CD4-positive, alpha-beta memory T cell (primary cell): ENCODE measurements at places on chromosomes 3 and 15. TPM values are rescaled to one million over a fixed set of nuclear protein-coding genes. Genes with fewer than 3 reads are reported as not detected.

GRCh38 chr3:81947359-81947758, 185.9 kb upstream of the GBE1 start:
- no peaks in the 10 kb centered on the region for H3K4me1 ChIP-seq
- no peaks in the 10 kb centered on the region for H3K27me3 ChIP-seq
- H3K36me3 ChIP-seq = no peaks in the 10 kb centered on the region
- H3K27ac ChIP-seq = no peak overlapping the region
- no peak overlapping the region for H3K4me3 ChIP-seq

- no peaks in the 10 kb centered on the region for H3K27me3 ChIP-seq
- no peak overlapping the region for H3K4me3 ChIP-seq
- H3K36me3 ChIP-seq = peaks cover 21% of the 10 kb centered on the region
- no peak for DNase-seq
- H3K4me1 ChIP-seq = peaks cover 43% of the 10 kb centered on the region
- no peak overlapping the region for H3K27ac ChIP-seq
Observed at GRCh38 chr15:30985081-30985531, 6.3 kb downstream of the MTMR10 start.

DNA sequence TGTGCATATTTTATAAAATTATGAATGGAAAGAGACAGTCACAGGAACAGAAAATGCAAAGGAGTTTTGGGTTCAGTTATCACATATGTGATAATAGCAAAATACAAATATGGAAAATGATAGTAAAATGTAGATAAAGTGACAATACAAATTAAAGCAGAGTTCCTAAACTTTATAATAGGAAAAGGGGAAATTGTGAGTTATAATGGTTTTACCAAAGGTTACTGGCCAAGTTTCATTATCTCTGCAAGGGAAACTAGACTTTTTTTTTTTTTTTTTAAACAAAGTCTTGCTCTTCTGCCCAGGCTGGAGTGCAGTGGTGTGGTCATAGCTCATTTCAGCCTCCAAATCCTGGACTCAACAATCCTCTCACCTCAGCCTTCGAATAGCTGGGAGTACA, 228.7 kb upstream of the CGNL1 start:
- no peaks in the 10 kb centered on the region for H3K36me3 ChIP-seq
- no peak for DNase-seq
- H3K4me1 ChIP-seq = peaks cover 1% of the 10 kb centered on the region
- no peak overlapping the region for H3K27ac ChIP-seq

GRCh38 chr3:182797876-182798275, 4.6 kb downstream of the ATP11B start:
- no peak overlapping the region for H3K4me3 ChIP-seq
- no peak overlapping the region for H3K27ac ChIP-seq
- no peaks in the 10 kb centered on the region for H3K27me3 ChIP-seq
- peaks cover 56% of the 10 kb centered on the region for H3K4me1 ChIP-seq
- H3K36me3 ChIP-seq = no peaks in the 10 kb centered on the region
- no peak for DNase-seq

DNA sequence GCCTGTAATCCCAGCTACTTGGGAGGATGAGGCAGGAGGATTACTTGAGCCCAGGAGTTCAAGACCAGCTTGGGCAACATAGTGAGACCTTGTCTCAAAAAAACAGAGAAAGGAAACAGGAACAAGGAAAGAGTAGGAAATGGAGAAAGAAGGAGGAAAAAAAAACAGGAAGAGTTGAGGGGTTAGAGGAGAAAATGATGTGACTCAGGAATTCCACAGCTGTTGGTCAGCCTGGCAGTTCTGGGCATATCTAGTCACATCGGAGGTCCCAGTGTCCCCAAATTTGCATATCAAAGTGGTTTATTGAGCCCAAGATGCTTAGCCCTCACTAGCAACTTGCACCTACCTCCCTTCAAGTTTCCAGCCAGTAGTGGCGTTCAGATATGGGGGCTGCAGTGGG, 18.8 kb upstream of the JMJD7 start:
- no peak overlapping the region for H3K4me3 ChIP-seq
- no peaks in the 10 kb centered on the region for H3K27me3 ChIP-seq
- H3K27ac ChIP-seq = no peak overlapping the region

DNA sequence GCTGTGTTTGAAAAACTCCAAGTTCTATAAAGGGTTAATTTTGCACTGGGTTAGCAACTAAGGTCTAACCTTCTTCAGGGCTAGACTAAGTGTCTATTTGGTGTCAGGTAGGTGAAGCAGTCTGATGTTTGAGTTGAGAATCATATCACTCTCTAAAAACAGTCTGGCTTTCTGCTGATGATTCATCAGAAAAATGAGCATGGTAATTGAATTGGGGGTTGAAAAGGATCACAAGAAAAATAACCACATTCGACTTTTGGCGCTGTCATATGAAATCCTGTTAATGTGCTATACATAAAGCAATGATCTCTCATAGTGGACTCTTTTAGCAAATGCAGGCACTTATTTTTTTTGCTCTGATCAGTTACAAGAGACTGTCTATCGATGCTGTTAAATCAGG, 242.2 kb upstream of the AZI2 start:
- no peak for DNase-seq
- no peak overlapping the region for H3K27ac ChIP-seq
- H3K4me1 ChIP-seq = no peaks in the 10 kb centered on the region
- H3K27me3 ChIP-seq = no peaks in the 10 kb centered on the region
- H3K36me3 ChIP-seq = no peaks in the 10 kb centered on the region

DNA sequence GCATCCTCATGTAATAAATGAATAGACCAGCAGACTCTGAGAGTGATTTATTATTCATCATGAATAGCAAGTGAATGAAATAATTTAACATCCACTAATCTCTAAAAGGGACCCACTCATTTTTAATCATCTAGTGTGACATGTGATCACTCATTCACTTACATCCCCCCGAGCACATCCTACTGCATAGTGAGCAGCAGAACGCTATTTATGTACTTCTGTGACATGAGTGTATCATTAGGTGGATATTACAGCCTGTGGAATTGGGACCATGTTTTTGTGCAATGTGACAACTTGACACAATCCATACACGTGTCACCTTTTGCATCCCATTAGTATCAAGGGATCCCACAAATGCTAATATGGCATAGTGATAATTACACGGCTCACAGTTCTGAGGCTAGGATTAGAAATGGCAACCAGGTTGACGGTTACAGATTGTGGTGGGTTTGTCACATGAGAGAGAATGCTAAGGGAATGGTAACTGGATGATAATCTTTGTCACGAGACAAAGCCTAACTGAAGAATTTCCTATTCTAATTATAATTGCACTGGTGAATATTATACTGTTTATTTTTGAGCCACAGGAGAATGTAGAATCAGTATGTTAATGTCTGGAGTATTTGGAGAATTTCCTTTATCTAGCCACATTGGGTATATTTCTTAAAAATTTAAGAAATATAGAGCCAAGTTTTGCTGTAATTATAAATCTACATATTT, 595.2 kb upstream of the TBL1XR1 start:
- H3K27me3 ChIP-seq = no peaks in the 10 kb centered on the region
- no peak for DNase-seq
- H3K36me3 ChIP-seq = no peaks in the 10 kb centered on the region
- no peaks in the 10 kb centered on the region for H3K4me1 ChIP-seq
- no peak overlapping the region for H3K27ac ChIP-seq

- H3K27ac ChIP-seq = no peak overlapping the region
- no peaks in the 10 kb centered on the region for H3K27me3 ChIP-seq
- H3K36me3 ChIP-seq = no peaks in the 10 kb centered on the region
- no peak overlapping the region for H3K4me3 ChIP-seq
Observed at GRCh38 chr15:48385031-48385830, 54.0 kb downstream of the DUT start.

DNA sequence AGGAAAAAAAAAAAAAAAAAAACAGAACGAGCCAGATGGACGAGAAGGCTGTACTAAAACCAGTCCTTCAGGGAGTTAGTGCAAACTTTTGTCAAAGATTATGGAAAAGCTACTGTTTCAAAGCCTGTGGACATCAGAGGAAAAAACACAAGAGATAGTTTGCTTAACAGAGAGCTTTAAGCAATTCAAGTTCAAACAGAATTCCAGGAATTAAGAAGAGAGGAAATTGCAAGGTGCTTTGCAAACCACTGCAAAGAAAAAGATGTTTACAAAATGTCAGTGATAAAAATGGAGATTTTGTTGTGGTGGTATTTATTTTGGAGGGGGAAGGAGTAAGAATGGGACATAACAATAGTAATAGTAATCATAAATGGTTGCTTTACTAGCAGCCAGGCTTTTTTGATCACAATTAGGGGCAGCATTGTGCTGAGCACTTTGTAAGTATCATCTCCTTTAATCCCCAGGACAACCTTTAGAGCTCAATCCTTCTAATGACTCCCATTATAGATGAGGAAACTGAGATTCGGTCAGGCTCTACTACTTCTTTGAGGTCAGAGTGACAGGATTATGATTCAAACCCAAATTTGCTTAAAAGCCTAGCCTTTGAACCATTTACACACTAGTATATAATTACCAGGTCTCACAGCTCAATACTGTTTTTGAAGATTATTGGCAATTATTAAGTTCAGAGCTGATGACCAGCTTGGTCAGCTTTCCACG, 22.4 kb upstream of the ARHGEF3 start:
- no peak overlapping the region for H3K27ac ChIP-seq
- no peak for DNase-seq
- H3K27me3 ChIP-seq = no peaks in the 10 kb centered on the region
- H3K4me3 ChIP-seq = no peak overlapping the region

- H3K36me3 ChIP-seq = no peaks in the 10 kb centered on the region
- H3K27ac ChIP-seq = no peak overlapping the region
- no peaks in the 10 kb centered on the region for H3K4me1 ChIP-seq
- H3K27me3 ChIP-seq = no peaks in the 10 kb centered on the region
- no peak overlapping the region for H3K4me3 ChIP-seq
Observed at GRCh38 chr3:172980849-172981248, 160.2 kb downstream of the SPATA16 start.

DNA sequence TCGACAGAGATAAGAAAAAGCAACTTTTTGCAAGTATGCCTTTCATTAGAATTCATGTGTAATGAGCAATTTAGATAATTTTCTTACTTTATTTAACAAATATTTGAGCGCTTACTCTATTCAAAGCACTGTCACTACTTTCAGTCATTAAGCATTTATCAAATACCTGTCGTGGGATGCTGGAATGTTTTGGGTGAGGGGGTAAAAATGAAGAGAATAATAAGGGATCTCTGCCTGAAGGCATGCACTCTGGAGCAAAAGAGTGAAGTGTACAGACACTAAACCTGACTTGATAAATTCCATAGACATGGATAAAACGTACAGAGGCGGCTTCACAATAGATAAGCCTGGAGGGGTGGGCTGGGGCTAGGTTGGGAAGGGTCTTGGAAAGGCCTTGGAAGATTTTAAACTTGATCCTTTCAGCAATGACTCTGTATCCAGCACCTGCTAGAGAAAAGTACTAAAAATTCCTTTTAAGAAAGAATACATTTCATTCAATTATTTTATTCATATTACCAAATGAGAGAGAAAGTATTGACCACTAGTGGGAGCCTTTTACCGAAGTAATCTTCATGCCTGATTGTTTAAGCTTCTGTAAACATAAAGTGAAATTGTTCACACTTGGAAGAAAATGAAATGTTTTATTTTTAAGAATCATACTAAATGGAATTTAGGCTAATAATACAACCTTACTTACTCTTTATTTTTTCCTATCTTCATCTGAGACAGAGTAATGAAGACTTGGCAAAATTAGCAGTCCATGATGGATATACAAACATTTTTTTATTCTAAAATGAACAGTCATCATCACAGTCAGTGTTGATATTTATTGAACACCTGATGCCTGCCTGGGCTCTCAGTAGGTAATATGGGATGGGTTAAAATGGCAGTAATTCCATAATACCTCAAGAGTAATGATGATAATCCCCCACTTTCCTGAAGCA, 113.2 kb downstream of the PPP2R3A start:
- DNase-seq = peak; percentile 22
- H3K4me1 ChIP-seq = no peaks in the 10 kb centered on the region
- H3K27ac ChIP-seq = no peak overlapping the region
- H3K27me3 ChIP-seq = no peaks in the 10 kb centered on the region
- no peak overlapping the region for H3K4me3 ChIP-seq

- no peak overlapping the region for H3K27ac ChIP-seq
- DNase-seq = no peak
- H3K4me3 ChIP-seq = no peak overlapping the region
- H3K27me3 ChIP-seq = no peaks in the 10 kb centered on the region
- no peaks in the 10 kb centered on the region for H3K36me3 ChIP-seq
Observed at GRCh38 chr3:157120071-157120892, 39.7 kb downstream of the CCNL1 start.

- no peak overlapping the region for H3K4me3 ChIP-seq
- H3K4me1 ChIP-seq = no peaks in the 10 kb centered on the region
- no peak overlapping the region for H3K27ac ChIP-seq
- peaks cover 85% of the 10 kb centered on the region for H3K36me3 ChIP-seq
Observed at GRCh38 chr15:85743392-85744055, 51.2 kb downstream of the KLHL25 start.

GRCh38 chr3:143811602-143812001, 36.7 kb downstream of the SLC9A9 start:
- no peak for DNase-seq
- H3K27me3 ChIP-seq = no peaks in the 10 kb centered on the region
- no peak overlapping the region for H3K27ac ChIP-seq
- H3K36me3 ChIP-seq = no peaks in the 10 kb centered on the region
- no peak overlapping the region for H3K4me3 ChIP-seq

- no peaks in the 10 kb centered on the region for H3K27me3 ChIP-seq
- H3K4me3 ChIP-seq = no peak overlapping the region
- DNase-seq = no peak
- H3K27ac ChIP-seq = no peak overlapping the region
- H3K36me3 ChIP-seq = no peaks in the 10 kb centered on the region
- no peaks in the 10 kb centered on the region for H3K4me1 ChIP-seq
Observed at GRCh38 chr3:178785961-178786360, 249.7 kb downstream of the KCNMB2 start.

- H3K27ac ChIP-seq = no peak overlapping the region
- peaks cover 5% of the 10 kb centered on the region for H3K4me1 ChIP-seq
- H3K4me3 ChIP-seq = no peak overlapping the region
- no peak for DNase-seq
Observed at GRCh38 chr15:65902373-65902772, 33.1 kb downstream of the RAB11A start.

DUOX2 gene
- 0.06 TPM for total RNA-seq

VPS8 gene
- 83.9 TPM for total RNA-seq

ISG20 gene
- total RNA-seq = 153 TPM

RTF1 gene
- 31.9 TPM for total RNA-seq

GALNT15 gene
- not detected for total RNA-seq

GP5 gene
- 3.8 TPM for total RNA-seq

IL12A gene
- 0.53 TPM for total RNA-seq

ACKR2 gene
- 0.28 TPM for total RNA-seq

CCR1 gene
- total RNA-seq = 1.3 TPM

DTX3L gene
- 51.0 TPM for total RNA-seq

VIPR1 gene
- 104 TPM for total RNA-seq

SMCO1 gene
- not detected for total RNA-seq
